ENCODE measurements at places on chromosomes 3 and 15.

GRCh38 chr3:65702202-65702601 lies 336.5 kb downstream of the MAGI1 start:
- no peak for DNase-seq

DNA sequence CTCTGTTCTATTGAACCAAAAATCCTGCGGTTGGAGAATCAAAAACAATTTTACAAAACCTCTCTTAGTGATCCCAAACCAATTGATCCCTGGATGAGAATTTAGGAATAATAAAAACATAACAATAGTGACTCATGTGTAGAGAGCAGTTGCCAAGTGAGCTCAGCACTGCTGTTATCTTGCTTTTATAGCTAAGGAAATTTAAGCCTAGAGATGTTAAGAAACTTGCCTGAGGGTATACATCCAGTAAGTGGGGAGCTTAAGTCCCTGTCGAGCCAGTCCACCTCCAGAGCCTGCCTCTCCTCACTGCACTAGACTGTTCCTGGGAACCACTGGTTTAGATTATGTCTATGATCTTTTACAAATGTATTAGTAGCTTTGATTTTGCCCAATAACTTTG lies 358.4 kb upstream of the LMCD1 start:
- DNase-seq, result no peak

- DNase-seq, result peak; percentile 42
These were observed 45.0 kb downstream of the THBS1 start for GRCh38 chr15:39625856-39626255.

- DNase-seq, result no peak
These were observed 585.1 kb upstream of the SUCLG2 start for GRCh38 chr3:68239542-68239941.

- DNase-seq, result no peak
These were observed at the start of gene GHRL for GRCh38 chr3:10292505-10293419. Gene GHRL (minus strand): TSS chr3:10292947. CDS start chr3:10290180, 2,767 bp downstream.

DNA sequence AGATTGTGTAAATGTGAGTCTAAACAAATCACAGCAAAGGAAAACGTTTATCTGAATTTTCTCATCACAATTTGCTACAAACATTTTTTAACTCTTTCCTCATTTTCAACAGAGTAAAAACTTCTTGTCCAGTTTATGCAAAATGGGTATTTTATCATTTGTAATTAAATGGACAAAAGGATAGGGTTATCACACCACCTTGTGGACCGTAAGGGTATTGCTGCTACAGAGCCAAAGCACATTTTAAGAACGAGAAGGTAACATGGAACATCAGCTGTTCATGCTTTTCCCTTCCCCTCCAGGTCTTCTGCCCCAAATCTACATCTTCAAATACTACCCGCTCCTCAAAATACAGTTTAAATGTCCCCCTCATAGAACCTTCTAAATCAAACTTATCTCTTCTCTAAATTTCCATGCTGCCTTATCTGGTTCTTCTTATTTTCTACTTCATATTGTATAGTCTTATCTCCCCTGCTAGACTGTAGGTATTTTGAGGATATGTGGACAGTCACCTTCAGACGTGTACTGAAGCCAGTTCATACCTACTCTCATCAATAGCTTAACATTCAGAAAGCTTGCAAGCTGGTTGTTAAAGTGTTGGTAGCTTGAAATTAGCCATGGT lies 12.8 kb upstream of the SETMAR start:
- peak; percentile 56 for DNase-seq

DNA sequence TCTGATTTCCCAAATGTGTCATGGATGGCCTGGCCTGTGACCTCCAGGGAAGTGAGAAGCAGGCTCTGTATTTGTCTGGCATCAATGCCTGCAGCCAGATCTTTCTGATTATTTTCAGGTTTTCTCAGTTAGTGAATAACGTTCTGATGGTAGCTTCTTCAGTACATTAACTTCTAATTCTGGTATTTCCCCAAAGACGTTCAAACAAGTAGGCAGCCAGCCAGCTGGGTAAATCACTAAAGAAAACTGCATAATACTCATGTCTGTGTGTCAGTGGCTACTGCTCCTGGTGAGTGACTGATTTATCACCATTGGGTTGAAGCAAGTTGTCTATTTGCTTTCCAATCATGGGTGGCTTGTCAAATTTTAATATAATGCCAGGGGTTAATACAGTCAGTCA lies 162.6 kb upstream of the PFN2 start:
- no peak for DNase-seq

GRCh38 chr3:66443118-66443803 lies 57.6 kb downstream of the LRIG1 start:
- no peak for DNase-seq

DNA sequence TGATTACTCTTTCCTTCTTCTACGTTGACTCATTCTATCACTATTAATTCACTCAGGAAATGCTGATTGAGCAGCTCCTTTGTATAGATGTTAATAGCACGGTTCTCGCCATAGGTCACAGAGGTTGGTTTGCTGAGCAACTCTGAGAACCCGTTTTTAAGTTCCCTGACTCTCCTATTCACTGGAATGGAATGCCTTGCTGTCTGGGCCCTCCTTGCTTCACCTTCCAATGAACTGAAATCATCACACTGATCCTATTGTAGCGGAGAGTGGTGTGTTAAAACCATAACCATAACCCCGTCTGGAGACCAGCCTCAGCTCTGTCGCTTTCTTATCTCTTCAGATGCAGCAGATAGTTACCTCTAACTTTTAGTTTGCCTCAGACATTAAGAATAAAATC lies 323.6 kb downstream of the GABRB3 start:
- peak; percentile 14 for DNase-seq

GRCh38 chr3:131699001-131699400 lies 196.2 kb upstream of the MRPL3 start:
- DNase-seq, result peak; percentile 25

- no peak for DNase-seq
These were observed 60.7 kb downstream of the ADAMTS7 start for GRCh38 chr15:78750566-78750965.

DNA sequence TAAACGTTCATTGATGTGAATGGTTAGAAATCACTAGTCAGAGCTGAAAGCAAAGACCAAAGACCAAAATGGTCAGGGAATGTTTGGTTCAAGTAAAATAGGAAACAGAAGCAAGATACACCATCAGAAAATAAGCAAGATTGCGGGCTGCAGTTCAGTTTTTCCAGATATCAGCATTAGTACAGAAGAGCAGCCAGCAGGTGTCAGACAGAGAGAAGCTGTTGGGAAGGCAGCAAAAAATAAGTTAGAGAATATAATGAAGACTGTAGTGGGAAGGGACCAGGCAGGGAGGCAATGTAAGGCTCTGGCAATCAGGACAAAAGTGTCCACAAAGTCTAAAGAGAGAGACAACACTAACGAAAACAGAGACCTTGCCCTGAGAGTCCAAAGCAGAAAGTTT lies 639.4 kb upstream of the NAALADL2 start:
- no peak for DNase-seq

DNA sequence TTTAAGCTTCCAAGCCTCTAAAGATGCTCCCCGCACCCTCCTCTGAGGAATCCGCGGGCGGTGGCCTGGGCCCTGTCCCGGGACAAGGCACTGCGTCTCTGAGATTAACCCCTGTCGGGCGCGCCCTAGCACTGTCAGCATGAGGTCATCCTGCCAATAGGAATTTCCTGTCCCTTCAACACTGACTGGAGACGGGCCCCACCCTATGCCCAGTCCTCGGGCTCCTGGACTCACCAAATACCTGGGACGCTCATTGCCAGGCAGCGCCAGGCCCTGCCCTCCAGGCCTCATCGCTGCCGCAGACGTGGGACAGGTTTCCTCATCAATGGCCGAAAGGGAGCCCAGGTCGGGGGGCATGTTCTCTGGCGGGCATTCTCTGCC lies 67.6 kb upstream of the SH3GL3 start:
- no peak for DNase-seq

- no peak for DNase-seq
These were observed 55.5 kb downstream of the DLG1 start for GRCh38 chr3:197242784-197243432.

GRCh38 chr3:186938716-186939115 lies 8.4 kb downstream of the ST6GAL1 start:
- no peak for DNase-seq

GRCh38 chr15:33994005-33994615 lies 25.8 kb downstream of the CHRM5 start:
- DNase-seq, result peak; percentile 44

GRCh38 chr15:69086427-69087204 lies 72.1 kb downstream of the NOX5 start:
- no peak for DNase-seq

- DNase-seq, result peak; percentile 33
These were observed 13.0 kb upstream of the CSK start for GRCh38 chr15:74768771-74769342.

GRCh38 chr3:127835993-127836882 lies 13.9 kb upstream of the MGLL start:
- no peak for DNase-seq

GRCh38 chr3:124760601-124761000 lies 30.3 kb downstream of the UMPS start:
- peak; percentile 62 for DNase-seq

DNA sequence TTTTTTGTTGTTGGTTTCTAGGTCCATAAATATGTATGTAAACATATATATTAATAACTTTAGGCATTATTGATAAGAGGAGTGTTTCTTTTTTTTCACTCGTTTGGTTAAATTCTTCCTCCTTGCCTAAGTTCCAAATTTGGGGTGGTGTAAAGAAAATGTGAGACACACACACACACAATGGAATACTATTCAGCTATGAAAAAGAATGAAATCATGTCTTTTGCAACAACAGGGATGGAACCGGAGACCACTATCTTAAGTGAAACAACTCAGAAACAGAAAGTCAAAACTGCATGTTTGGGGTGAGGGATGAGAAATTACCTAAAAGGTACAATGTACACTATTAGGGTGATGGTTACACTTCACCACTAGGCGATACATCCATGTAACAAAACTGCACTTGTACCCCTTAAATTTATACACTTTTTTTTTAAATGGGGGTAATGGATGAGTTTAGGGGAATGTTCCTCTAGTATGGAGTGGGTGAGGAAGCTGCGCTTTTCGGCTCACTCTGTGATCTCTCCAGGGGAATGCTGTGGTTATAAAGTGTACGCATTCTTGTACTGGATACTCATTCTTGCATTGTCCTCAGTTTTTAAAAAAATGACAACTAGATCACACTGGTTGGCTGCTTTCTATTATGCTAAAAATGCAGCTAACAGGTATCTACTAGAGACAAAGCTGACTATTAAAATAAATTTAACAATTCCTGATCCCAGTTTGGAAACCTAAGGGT lies 50.8 kb upstream of the PPARG start:
- DNase-seq, result peak; percentile 67

DNA sequence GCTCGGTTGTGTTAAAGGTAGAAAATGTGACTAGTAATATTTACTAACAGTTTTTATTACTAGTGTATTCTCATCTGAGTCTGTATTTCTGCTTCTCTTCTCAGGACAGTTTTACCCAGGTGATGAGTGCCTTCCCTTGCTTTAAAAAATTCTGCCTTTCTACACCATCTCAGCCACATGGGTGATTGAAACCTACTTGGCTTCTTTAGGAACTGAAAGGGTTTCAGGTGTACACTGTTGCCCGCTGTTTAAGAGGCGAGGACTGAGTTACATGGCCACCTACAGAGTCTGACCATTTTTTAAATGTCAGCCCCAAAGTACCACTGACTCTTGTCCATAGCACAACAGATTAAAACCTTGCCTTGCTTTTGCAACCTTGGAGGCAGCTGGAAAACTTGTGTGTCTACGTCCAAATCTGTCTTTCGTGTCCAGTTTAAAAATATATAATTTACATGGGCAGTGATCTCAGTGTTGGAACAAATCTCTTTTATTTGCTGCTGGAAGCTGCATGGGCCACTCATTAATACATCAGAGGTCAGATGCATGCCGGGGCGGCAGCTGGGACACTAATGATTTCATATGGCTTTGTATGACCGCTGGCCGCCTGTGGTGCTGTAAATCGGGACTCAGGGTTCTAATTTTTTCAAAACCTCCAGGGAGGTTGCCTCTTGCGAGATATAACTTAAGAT lies 44.6 kb downstream of the TRIM71 start:
- DNase-seq, result peak; percentile 3

- DNase-seq, result peak; percentile 22
These were observed 297.4 kb upstream of the EPHA3 start for GRCh38 chr3:88809993-88810392.

DNA sequence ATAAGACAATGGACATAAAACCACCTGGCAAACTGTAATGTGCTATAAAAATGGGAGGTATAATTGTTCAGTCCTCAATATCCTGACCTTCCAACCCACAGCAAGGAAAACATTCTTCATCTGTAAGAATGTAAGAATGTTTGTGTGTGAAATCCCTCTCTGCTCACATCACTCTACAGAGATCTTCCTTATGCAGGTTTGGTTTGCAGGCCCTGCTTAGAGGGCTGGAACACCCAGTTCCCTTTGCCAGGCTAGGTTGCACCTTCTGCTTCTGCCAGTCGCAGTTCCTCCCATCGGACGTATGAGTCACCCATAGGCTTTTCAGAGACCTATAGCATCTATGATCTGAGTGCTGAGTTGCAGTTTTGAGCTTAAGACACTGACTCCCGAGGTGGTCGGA lies 24.1 kb upstream of the MINAR1 start:
- DNase-seq, result no peak

GRCh38 chr3:64267721-64268604 lies 42.7 kb upstream of the PRICKLE2 start:
- DNase-seq, result peak; percentile 73

DNA sequence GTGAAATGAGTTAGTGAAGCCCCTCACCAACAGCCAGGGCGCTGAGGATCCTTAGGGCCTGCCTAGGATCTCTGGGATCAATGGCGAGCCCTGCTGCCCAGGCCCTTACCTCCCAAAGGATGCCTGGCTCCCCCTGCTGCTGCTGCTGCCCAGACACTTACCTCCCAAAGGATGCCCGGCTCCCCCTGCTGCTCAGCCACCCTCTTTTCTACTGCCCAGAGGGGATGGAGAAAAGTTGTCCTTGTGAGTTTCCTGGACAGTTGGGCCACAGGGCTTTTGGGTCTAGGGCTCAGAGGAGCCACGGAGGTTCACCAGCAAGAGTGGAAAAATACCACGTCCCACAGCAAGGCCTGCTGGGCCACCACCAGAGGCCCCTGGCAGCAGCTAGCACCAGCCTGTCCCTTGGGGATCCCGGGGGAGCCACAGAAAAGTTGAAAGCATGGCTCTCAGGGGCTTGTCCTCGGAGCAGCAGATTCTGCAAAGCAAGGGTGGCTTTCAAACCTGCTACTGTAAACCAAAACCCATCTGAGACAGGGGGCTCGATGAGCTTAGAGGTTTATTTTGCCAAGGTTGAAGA lies 59.4 kb downstream of the SLC6A6 start:
- peak; percentile 73 for DNase-seq

GRCh38 chr3:146250449-146251382 lies at the start of gene PLSCR4:
Gene PLSCR4 (minus strand): TSS chr3:146251105. CDS start chr3:146222071, 29,034 bp downstream.
- peak; percentile 83 for DNase-seq

Measured in astrocyte of the spinal cord (primary cell).